ENCODE measurements at places on chromosomes 3 and 15. TPM values are rescaled to one million over a fixed set of nuclear protein-coding genes. Genes with fewer than 3 reads are reported as not detected.

DNA sequence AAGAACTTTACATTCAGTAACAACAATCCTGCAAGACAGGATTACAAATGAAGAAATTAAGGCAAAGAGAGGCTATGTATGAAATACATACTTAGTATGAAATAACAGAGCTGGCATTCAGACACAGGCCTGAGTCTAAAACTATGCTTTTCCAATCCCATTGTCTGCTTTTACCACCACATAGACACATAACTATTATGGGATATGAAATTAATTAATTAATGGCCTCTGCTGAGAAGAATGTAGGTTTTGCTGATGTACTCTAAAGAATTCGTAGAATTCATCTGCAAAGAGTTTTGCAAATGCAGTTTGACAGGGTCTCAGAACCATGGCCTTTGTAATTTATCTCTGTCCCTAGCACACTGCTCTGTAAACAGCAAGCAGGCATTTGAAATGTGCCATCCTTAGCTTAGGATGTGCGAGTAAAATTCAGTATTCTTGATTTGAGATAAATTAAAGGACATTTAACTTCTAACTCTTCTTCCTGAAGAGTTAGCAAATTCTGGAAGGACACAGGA, 54.5 kb upstream of the BOC start:
- no peak for DNase-seq

GRCh38 chr15:82969353-82969752, 16.7 kb upstream of the RAMAC start:
- DNase-seq = no peak

DNA sequence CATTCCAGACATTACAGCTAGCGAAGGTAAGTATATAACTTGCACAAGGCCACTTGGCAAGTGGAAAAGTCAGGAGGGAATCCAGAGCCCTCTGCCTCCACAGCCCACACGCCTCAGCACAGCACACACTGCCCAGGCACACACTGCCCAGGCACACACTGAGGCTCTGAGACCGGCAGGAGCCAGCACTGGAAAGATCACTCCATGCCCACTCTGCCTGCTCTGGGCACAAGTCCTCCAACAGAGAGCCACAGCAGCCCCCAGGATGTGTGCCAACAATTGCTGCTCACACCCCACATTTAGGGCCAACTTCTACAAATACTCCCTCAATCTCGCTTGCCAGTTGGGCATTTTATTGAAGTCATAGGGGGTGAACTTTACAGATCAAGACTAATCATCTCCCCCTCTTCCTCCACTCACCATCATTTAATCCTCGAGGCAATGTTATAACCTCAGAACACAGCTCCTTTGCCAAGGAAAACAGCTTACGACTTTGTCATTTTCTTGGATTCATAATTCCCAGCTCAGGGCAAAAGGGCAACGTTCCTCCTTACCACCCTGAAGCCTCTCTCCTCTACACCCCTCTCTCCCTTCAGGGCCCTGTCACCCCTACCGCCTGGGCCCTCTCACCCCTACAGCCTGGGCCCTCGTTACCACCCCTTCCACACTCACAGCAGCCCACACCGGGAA, 53.0 kb upstream of the TPM1 start:
- DNase-seq = no peak

GRCh38 chr15:25504307-25504706, 65.5 kb upstream of the UBE3A start:
- DNase-seq = no peak

DNA sequence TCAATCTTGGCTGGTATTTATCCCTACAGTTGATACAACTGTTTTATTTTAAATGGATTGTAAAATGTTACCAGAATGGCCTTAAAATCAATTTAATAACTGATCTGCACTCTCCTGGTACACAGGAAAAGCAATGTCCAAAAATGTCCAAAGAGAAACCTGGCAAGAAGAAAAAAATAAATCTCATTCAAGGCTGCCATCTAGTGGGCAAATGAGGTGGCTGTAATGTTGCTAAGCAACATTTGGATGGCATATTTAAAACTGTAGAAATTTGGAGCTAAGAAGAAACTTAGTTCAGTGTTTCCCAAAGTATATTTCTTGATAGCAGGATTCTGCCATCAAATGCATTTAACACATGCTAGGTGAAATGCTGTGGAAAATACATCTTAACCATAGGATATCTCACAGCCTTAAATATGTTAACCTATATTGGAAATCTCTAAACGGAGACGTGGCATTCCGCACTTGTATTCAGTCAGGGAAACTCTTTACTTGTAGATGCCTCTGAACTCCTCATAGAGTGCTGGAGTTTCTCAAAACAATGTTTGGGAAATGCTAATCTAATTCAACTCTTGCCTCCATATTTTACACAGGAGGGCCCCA, 216.8 kb downstream of the ERC2 start:
- DNase-seq = no peak

- no peak for DNase-seq
Observed at GRCh38 chr15:39084674-39085530, 496.0 kb upstream of the THBS1 start.

DNA sequence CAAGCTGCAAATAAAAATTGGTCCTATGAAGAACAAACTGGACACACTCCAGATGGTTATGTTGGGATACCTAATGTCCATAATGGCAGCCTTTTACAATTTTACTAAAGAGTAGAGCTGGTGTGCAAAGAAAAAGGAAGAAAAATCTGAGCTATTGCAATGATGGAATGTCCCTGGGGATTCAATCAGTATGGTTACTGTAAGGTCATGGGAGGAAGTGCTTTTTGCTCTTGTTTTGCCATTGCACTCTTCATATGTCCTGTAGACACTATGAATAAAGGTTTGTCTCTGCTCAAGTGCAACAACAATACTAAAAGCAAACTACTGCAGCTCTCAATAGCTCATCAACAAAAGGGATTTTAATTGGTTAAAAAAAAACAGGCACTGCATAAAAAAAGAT, 5.4 kb downstream of the PFN2 start:
- DNase-seq = no peak

GRCh38 chr3:130820976-130821375, 72.9 kb upstream of the ATP2C1 start:
- DNase-seq = no peak

GRCh38 chr3:15404767-15405166, 22.6 kb downstream of the METTL6 start:
- no peak for DNase-seq

DNA sequence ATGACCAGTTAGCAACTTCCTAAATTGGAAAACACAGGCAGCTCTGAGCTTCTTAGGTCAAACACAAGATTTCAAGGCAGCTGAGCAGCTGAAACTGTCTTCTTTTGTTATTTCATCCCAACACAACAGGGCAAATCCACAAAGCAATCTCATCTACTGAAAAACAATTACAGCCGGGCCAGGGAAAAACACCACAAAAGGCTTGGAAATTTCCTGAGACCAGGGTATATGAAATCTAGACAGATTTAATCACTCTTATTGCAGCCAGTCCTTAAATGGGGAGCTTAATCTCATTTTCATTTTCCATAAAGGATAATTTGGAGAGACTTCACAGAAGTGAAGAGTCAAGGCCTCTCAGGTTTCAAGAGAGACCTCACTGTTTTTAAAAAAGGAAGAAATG, 181.8 kb downstream of the SSR3 start:
- DNase-seq = no peak

- DNase-seq = no peak
Observed at GRCh38 chr3:151387842-151388241, 3.3 kb upstream of the P2RY12 start.

Gene IL16
- total RNA-seq = 2.4 TPM

Gene NR2E3
- not detected for total RNA-seq

Gene CACNA1D
- 0.82 TPM for total RNA-seq
